Fibroblast of villous mesenchyme (primary cell): ENCODE measurements at places on chromosomes 2 and 18. TPM values are rescaled to one million over a fixed set of nuclear protein-coding genes. Genes with fewer than 3 reads are reported as not detected.

The CDKL4 gene
- total RNA-seq: 1.9 and 4.3 TPM in 2 replicates

The SLC8A1 gene
- total RNA-seq: 59.6 and 98.9 TPM in 2 replicates

The AGXT gene
- not detected in 2 replicates for total RNA-seq

The IL36RN gene
- total RNA-seq: not detected in 2 replicates

The PLEKHH2 gene
- total RNA-seq: 3.9 and 7.3 TPM in 2 replicates

The FBLN7 gene
- total RNA-seq: 1.3 and 6.1 TPM in 2 replicates

The CYP1B1 gene
- 6.5 and 9.3 TPM in 2 replicates for total RNA-seq

The SDC1 gene
- total RNA-seq: 68.0 and 110 TPM in 2 replicates

The LYPD1 gene
- 16.0 and 34.5 TPM in 2 replicates for total RNA-seq

The SPHKAP gene
- total RNA-seq: under 0.01 TPM in 1 of 2 replicates, not detected in the other

The SH3YL1 gene
- 30.3 and 35.4 TPM in 2 replicates for total RNA-seq

The WNT10A gene
- not detected in 2 replicates for total RNA-seq

The NDC80 gene
- 13.2 and 25.5 TPM in 2 replicates for total RNA-seq

The C2orf66 gene
- under 0.01 TPM in 1 of 2 replicates, not detected in the other for total RNA-seq

The BMP10 gene
- total RNA-seq: not detected in 2 replicates

The CYP27C1 gene
- total RNA-seq: under 0.01 TPM in 2 replicates

The CCDC178 gene
- total RNA-seq: 0.32 and 0.43 TPM in 2 replicates

The HOXD3 gene
- total RNA-seq: 14.5 and 21.6 TPM in 2 replicates

The DPP4 gene
- total RNA-seq: 58.6 and 130 TPM in 2 replicates

The USP37 gene
- total RNA-seq: 18.0 and 21.2 TPM in 2 replicates

The PSMA8 gene
- not detected in 2 replicates for total RNA-seq

The PKDCC gene
- total RNA-seq: 8.2 and 31.2 TPM in 2 replicates

The FBXO15 gene
- 0.32 and 0.43 TPM in 2 replicates for total RNA-seq

The FSHR gene
- not detected in 2 replicates for total RNA-seq

The RTP5 gene
- not detected in 2 replicates for total RNA-seq

The MRPL33 gene
- 112 and 119 TPM in 2 replicates for total RNA-seq

The GYPC gene
- total RNA-seq: 161 TPM in 2 replicates

The CTAGE1 gene
- 0.43 TPM in 1 of 2 replicates, not detected in the other for total RNA-seq

The ZEB2 gene
- total RNA-seq: 40.6 and 50.1 TPM in 2 replicates

The RAB6D gene
- total RNA-seq: under 0.01 TPM in 1 of 2 replicates, not detected in the other

The RASGRP3 gene
- 4.2 and 12.1 TPM in 2 replicates for total RNA-seq

The ADD2 gene
- total RNA-seq: not detected in 2 replicates

The SOX11 gene
- total RNA-seq: under 0.01 and 0.32 TPM in 2 replicates

The TRAF3IP1 gene
- total RNA-seq: 7.8 and 8.4 TPM in 2 replicates

The ANKRD30BL gene
- total RNA-seq: not detected in 2 replicates

The AUP1 gene
- 60.2 and 68.2 TPM in 2 replicates for total RNA-seq

The B3GNT7 gene
- total RNA-seq: 0.43 and 0.64 TPM in 2 replicates

The INO80D gene
- total RNA-seq: 7.7 and 10.4 TPM in 2 replicates

The KCNS3 gene
- 3.0 and 7.4 TPM in 2 replicates for total RNA-seq

The CCDC85A gene
- total RNA-seq: 2.3 and 5.2 TPM in 2 replicates

The OTOF gene
- total RNA-seq: under 0.01 TPM in 2 replicates

The HRH4 gene
- total RNA-seq: under 0.01 TPM in 1 of 2 replicates, not detected in the other

The THSD7B gene
- 0.32 and 1.3 TPM in 2 replicates for total RNA-seq

The GREB1L gene
- 8.7 and 25.0 TPM in 2 replicates for total RNA-seq

The RNF144A gene
- 4.3 and 7.7 TPM in 2 replicates for total RNA-seq

The MYO3B gene
- total RNA-seq: under 0.01 TPM in 1 of 2 replicates, not detected in the other

The TDRD15 gene
- total RNA-seq: not detected in 2 replicates

The SCYGR4 gene
- not detected in 2 replicates for total RNA-seq

The STAM2 gene
- 37.7 and 51.4 TPM in 2 replicates for total RNA-seq
